ENCODE measurements at places on chromosomes 5 and 9.

GRCh38 chr5:155783791-155784190 lies 543.2 kb upstream of the SGCD start:
- peak; percentile 24 for DNase-seq

- no peak for DNase-seq
Measured at GRCh38 chr5:129461711-129462332, 1.7 kb downstream of the ADAMTS19 start.

DNA sequence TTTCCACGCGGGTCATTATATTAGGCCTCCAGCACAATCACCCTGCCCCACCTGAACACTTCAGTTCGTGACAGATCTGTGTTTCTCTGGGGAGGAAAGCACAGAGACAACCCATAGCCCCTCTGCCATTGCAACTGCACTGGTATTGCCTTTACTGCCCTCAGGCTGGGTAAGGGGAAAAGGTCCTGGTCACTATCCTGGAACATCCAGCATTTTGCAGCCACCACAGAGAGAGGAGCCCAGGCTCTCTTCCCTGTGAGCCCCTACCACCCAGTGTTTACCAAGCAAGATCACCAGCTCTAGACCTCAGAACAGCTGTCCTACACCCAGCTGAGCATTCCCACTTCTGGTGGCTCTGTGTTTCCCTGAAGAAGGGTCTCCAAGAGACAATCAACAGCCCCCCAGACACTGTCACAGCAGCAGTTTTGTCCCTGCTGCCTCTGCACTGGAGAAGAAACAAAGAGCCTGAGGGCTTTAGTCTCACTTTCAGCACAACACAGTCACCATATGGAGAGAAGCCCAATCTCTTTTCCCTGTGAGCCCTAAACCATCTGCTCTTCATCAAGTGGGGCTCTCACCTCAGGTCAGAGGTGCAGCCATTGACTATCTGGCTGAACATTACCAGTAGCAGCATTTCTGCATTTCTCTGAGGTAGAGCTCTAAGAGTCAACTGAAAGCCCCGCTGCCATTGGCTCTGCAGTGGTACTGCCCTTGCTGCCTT lies 655.2 kb upstream of the FAM174A start:
- no peak for DNase-seq

- no peak for DNase-seq
Measured at GRCh38 chr9:4936277-4936676, 48.8 kb upstream of the JAK2 start.

- no peak for DNase-seq
Measured at GRCh38 chr5:156000115-156000514, 326.8 kb upstream of the SGCD start.

- no peak for DNase-seq
Measured at GRCh38 chr5:80712919-80713318, 58.1 kb upstream of the DHFR start.

DNA sequence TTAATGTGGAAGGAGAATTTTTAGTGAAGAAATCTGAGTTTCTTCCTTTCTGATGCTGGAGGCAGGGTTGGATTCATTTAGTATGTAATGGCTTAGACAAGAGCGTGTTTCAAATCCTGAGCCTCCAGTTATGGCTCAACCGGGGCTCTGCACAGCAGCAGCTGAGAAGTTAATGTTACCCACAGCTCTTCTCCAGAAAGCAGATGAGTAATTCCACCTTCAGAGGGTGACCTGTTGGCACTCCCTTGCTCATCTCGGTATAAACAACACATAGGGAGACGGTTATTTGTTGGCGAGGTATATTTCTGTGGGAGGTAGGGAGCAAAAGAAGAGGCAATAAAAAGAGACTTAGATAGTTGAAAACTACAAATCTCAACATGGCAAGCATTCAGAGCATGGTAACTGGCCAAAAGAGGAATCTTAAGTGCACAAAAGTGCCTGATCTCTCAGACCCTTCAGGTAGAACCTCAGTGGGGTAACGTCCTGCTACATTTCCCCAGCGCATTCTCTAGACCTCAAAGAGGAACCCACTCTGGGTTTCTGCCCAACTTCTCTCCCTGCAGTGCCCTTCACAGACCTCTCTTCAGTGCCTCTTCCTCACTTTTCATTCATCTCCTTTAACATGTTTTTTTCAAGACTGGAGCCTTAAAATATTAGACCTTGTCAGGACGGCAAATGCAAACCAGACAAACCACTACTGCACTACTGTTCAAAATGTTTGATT lies 417.5 kb upstream of the ADAMTSL1 start:
- DNase-seq = no peak

DNA sequence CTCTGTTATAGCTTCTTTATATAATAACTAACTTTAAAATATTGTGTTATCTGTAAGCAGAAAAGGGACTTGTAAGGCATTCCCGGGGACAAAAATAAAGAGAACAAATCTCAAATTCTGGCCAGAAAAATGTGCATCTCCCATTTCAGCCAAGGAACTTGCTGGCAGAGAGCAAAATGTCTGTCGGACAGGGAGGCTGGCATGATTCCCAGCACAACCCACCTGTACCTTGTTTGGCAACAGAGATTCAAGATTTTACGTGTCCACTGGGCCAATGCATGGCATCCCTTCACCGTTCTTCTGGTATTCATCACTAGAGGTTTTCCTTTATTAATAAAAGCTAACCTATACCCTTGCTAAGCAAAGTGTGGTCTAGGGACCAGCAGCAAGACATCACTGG lies 566.6 kb downstream of the PSAT1 start:
- DNase-seq = no peak

DNA sequence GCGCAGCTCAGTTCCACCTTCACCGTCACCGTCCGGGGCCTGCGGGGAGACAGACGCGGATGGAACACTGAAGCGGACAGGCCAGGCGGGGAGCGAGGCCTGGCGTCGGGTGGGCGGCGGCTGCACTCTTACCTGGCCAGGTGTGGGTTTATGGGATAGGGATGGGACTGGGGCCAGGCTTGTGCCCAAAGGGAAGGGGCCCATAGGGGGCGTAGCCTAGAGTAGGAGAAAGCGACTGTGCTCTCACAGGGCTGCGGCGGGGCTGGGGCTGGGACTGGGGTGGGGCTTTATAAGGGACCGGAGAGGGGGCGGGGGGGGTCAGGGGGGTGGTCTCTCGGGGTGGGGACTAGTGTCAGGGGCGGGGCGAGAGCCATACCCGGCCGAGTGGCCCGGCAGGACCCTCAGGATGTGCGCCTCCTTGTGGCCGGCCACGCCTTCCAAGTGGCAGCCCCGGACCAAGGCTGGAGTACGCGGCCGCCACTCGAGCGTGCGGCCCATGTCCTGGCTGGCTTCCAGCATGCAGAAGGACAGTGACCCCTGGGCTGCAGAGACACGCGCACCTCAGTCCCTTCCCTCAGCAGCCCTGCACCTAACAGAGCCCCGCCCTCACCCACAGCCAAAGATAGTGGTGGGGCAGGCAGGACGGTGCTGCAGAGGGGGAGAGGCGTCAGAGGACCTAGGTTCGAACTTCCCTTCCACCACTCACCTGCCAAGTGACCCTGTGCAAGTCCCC lies 22.8 kb downstream of the FPGS start:
- DNase-seq = no peak

DNA sequence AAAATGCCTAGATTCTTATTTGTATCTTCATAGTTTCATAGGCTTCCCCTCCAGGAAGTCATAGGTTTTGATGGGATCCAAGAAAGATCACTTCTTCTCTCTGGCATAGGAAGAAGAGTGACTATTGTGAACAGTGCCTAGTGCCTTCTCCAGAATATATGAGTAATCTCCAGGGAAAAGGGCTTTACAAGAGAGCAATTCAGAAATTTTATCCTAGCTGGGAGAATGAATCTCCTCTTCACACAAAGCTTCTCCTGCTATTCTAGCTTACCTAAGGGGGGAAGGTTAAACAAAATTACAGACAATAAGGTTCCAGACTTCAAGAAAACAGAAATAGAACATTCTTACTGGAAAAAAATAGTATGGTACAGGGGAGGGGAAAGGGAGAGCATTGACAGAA lies 1193.3 kb upstream of the CDH6 start:
- DNase-seq = no peak

GRCh38 chr5:123083298-123083697 lies 5.7 kb upstream of the PRDM6 start:
- DNase-seq = no peak

DNA sequence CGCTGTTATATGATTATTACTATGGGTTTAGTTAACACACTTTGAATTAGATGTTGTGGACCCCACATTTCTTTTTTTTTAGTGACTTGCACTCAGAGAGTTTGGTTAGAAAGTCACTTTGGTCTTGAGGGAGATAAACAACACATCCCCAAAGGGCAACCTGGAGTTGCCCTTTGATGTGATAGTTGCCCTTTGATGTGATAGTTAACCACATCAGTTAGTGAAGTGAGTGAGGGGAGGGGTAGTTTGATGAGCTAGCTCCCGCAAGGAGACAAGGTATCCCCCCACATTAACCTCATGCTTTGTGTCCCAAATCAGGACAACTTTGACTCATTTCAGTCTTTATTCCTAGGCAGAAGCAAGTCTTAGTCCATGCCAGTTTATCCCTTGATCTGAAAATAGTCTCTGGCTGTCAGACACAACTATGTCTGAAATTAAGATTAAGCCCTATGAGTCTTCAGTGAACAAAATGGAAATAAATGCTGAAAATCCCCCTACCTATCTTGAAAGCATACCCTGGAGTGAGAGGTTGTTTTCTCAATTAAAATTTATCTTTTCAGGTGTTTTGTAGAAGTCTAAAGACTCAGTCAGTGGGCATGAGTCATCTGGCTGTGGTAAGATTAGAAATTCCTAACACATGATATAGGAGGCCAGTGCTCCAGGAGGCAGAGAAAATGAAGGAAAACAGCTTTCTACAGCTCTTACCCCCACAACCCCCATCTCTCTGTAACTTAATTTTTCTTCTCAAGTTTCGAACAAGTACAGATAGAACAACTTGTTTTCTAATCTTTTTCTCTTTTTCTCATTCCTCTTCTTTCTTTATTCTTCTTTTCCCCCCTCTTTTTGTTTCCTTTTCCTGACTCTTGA lies 208.9 kb upstream of the DMRTA1 start:
- DNase-seq = peak; percentile 92

DNA sequence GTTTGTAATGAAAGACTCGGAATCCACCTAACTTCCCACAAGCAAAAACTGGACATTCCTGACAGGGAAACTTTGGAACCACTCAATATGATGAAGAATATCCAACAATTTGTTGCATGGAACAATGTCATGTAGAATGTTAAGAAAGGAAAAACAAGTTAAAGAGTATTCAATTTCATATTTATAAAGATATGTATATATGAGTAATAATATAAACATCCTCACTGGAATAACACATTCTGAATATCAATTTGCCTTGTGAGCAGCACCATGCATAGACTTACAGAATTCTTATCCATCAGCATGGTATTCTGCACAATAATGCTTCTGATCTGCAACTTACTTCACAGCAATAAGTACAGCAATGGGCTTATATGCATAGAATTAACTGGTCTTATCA lies 650.3 kb downstream of the SEMA5A start:
- DNase-seq = no peak

GRCh38 chr9:71758277-71758676 lies 10.0 kb downstream of the CEMIP2 start:
- DNase-seq = no peak

DNA sequence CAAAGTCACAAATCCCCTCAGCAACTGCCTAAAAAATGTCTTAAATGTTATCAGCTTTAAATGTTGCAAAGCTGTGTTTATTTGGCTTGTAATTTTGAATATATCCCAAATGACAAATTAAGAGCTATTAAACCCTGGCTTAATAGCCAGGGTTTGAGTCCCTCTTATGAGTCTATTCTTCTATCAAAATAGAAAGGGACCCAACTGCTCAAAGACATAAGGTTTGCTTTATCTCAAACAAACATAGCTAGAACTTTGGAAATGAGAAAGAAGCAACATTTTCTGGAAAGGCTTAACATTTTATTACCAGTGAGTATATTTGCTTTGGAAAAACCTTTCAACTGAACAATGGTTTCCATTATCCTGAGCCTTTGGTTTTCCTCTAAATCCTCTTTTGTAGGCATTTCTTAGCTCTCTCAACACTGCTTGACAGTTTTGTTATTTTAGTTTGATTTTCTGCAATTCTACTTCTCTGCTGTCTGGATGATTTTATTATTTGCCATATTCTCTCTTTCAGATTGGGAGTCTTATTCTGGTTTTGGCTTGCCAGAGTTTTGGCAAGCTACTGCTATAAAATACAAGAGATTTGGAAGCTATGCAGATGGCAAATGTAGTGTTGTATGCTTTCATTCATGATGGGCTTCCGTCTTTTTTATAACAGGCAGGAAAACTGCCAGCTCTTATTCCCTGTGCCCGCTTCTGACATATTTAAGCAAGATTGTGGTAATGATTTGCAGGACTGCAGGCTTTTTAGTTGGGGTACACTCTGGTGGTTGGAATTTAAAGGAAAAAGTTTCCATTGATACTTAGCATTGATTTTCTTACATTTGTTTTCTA lies 734.9 kb downstream of the DTWD2 start:
- DNase-seq = no peak

GRCh38 chr9:5269249-5269715 lies 35.2 kb downstream of the RLN2 start:
- peak; percentile 87 for DNase-seq

DNA sequence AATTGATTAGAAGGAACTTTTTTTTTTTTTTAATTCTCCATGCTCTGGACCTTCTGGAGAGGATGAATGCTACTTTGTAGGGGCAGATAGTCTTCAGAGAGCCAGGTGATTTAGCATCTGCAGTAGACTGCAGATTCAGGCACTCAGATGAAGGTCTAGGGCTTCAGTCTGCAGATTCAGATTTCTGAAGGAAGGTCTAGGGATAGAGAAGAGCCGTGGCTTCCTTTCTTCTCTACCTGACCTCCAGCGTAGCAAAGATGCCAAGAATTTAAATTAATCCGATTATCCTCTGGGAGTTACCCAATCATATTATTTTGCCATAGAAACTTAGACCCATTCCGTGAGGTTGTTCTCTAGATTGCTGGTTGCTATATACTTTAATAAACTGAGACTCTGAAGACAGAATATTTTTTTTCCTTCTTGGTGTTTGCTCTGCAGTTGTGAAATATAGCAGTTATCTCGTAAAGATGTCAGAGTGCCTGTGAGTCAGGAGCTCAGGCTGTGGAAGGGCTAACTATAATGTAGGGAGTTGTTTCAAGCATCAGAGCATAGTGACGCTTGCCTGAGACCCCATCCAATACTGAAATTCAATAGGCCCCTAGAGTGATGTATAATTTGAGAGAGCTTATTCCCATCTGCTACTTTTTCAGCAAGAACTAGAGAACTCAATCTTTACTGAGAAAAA lies 132.7 kb upstream of the SLC12A2 start:
- DNase-seq = no peak

DNA sequence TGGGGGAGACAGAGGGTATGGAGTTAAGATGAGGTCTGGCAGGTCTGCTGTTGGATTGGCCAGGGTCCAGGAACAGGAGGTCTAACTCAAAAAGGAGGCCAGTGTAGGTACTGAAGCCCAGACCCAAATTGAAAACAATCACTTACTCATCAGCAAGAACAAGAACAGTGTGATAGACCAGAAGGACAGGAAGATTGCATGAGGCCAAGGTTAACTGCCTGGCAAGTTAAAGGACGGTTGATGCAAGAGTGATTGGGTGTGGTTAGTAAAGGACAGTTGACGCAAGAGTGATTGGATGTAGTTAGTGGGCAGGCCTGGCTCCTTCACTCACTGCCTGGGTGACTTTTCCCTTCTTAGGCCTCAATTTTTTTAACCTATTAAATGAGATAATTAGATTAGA lies 132.6 kb downstream of the PDZD2 start:
- no peak for DNase-seq

- peak; percentile 76 for DNase-seq
Measured at GRCh38 chr5:3602785-3603502, 7.3 kb downstream of the IRX1 start.

- DNase-seq = peak; percentile 95
Measured at GRCh38 chr5:98109561-98110006, 663.9 kb upstream of the RGMB start.
